ENCODE measurements at places on chromosomes 11 and 22. TPM values are rescaled to one million over a fixed set of nuclear protein-coding genes. Genes with fewer than 3 reads are reported as not detected.
A peak's percentile ranks its signal among the peaks of the same experiment; 100 is the strongest.

- H3K36me3 ChIP-seq, result no peaks in the 10 kb centered on the region
- H3K4me1 ChIP-seq, result no peaks in the 10 kb centered on the region
- no peaks in the 10 kb centered on the region for H3K27me3 ChIP-seq
- DNase-seq, result no peak
- no peak overlapping the region for H3K4me3 ChIP-seq
These were observed 36.6 kb downstream of the METTL15 start for GRCh38 chr11:28144808-28145207.

GRCh38 chr22:38733724-38734381 is 21.9 kb downstream of the SUN2 start:
- peak overlapping the region; percentile 85 for H3K27ac ChIP-seq
- H3K4me1 ChIP-seq, result peaks cover 53% of the 10 kb centered on the region
- H3K4me3 ChIP-seq, result no peak overlapping the region
- no peaks in the 10 kb centered on the region for H3K27me3 ChIP-seq

GRCh38 chr11:122189229-122189628 is 73.2 kb upstream of the BLID start:
- H3K36me3 ChIP-seq, result no peaks in the 10 kb centered on the region
- DNase-seq, result no peak
- H3K27ac ChIP-seq, result no peak overlapping the region
- H3K27me3 ChIP-seq, result no peaks in the 10 kb centered on the region

- H3K27me3 ChIP-seq, result no peaks in the 10 kb centered on the region
- H3K4me3 ChIP-seq, result no peak overlapping the region
- no peaks in the 10 kb centered on the region for H3K4me1 ChIP-seq
- H3K27ac ChIP-seq, result no peak overlapping the region
- no peaks in the 10 kb centered on the region for H3K36me3 ChIP-seq
These were observed 33.6 kb upstream of the TUB start for GRCh38 chr11:8047382-8047781.

GRCh38 chr22:17712441-17712840 is 61.8 kb downstream of the BID start:
- DNase-seq, result no peak
- H3K36me3 ChIP-seq, result no peaks in the 10 kb centered on the region
- H3K4me1 ChIP-seq, result no peaks in the 10 kb centered on the region

Gene IL18
- total RNA-seq, result 3.3 TPM

Gene NLRX1
- total RNA-seq, result 30.7 TPM

Data from body of pancreas (tissue), 4 donors.